Activated naive CD8-positive, alpha-beta T cell treated with anti-CD3 and anti-CD28 coated beads, Interleukin-2, amount 10 ng/mL, durations not matched to agents 7 days and 5 days (primary cell): ENCODE measurements at places on chromosomes 7 and 10. TPM values are rescaled to one million over a fixed set of nuclear protein-coding genes. Genes with fewer than 3 reads are reported as not detected.

- no peaks in the 10 kb centered on the region for H3K36me3 ChIP-seq
- H3K27me3 ChIP-seq = no peaks in the 10 kb centered on the region
- H3K4me3 ChIP-seq = no peak overlapping the region
- H3K4me1 ChIP-seq = no peaks in the 10 kb centered on the region
- no peak for DNase-seq
Observed at GRCh38 chr7:54390565-54390964, 151.6 kb upstream of the VSTM2A start.

GRCh38 chr10:91901784-91902677, 7.3 kb downstream of the FGFBP3 start:
- H3K4me1 ChIP-seq = peaks cover 19% of the 10 kb centered on the region
- no peak for DNase-seq
- no peaks in the 10 kb centered on the region for H3K27me3 ChIP-seq
- H3K4me3 ChIP-seq = no peak overlapping the region

DNA sequence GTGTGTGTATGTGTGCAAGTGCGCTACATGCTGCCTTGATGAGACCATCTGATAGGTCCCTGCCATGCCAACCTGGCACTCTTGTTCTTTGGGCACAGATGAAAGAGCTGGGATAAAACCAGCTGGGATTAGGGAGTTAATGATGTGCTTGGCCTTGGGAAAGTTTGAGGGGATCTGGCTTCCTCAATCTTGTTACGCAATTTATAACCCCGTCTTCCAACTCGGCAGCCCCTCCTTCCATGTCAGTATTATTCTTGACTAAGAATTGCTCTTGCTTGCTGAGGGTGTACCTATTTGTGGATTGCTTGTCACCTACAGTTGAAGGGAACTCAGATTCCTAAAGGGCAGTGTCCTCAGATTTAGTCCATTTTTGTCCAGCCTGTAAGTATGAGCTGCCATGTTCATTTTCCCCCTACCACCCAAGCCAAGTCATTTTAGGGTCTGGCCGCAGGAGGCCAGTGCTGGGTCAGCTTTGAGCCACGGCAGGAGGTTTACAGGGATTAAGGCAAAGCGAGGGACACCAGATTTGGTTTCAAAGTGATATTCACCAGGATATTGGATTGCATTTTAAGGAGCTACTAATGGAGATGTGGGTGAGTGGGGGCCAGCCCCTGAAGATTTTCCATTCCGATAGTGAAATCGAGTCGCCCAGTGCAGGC, 34.1 kb upstream of the KCNMA1 start:
- H3K36me3 ChIP-seq = no peaks in the 10 kb centered on the region
- H3K27me3 ChIP-seq = peaks cover 24% of the 10 kb centered on the region
- H3K4me3 ChIP-seq = no peak overlapping the region
- H3K4me1 ChIP-seq = peaks cover 3% of the 10 kb centered on the region
- no peak overlapping the region for H3K27ac ChIP-seq

DNA sequence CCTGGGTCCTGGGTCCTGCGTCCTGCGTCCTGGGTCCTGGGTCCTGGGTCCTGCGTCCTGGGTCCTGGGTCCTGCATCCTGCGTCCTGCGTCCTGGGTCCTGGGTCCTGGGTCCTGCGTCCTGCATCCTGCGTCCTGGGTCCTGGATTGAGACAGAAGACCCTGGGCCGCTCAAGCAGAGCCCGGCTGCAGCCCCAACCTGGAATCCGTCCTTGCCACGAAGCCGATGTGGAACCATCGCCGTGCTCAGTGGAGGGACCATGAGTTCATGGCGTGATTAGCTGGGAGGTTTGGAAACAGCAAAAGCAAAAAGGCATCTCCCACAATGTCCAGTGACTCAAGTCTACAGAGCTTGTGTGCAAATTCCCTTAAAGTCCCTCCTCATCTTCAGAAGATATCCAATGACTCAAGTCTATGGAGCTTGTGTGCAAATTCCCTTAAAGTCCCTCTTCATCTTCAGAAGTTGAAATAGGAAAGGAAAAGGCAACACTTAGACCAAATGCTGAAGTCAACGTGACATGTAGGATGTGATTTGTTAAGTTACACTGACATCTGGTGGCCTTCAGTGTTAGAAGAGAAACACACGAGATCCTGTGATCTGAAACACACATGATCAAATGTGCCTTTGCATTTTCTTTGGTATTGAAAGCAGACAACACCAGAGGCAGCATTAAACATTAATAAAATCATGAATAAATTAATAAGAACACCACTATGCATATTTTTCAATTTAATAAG, 179.9 kb downstream of the PTPRN2 start:
- DNase-seq = no peak
- H3K36me3 ChIP-seq = no peaks in the 10 kb centered on the region
- no peak overlapping the region for H3K4me3 ChIP-seq

GRCh38 chr7:149027611-149028345, 527 bp downstream of the PDIA4 start:
- H3K27ac ChIP-seq = peak overlapping the region; percentile 86
- H3K36me3 ChIP-seq = no peaks in the 10 kb centered on the region
- DNase-seq = no peak
- no peaks in the 10 kb centered on the region for H3K27me3 ChIP-seq

DNA sequence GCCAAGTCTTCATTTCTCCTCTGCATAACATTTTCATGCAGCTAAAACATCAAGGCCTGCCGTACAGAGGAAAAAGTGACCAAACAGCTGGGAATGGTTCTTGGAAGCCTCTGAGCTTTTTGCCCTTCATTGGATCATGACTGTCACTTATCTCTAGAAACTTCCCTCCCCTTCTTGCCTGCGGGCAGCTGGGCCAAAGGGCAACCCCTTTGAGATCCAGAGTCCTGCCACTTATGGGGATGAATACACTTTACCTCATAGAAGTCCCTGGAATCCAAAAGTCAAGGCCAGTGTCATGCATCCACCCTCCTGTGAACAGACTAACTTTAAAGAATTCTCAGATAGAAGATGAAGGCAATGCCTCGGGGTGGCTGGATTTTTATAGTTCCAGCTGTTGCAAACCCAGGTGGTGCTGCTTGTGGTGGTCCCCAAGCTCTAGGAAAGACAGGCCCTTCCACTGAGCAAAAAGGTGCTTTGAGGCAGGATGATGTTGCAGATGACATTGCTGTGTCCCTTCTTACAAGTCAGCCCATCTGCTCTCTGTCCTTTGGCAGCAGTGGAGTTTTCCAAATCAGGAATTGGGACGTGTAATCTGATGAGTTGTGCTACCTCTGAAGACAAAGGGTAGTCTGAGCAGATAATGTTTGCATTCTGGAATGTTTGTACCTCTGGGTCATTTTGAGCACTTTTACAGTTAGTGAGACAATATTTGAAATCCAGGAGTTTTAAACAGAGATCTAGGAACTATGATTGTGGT, 64.2 kb downstream of the LRMDA start:
- H3K27ac ChIP-seq = no peak overlapping the region
- no peak overlapping the region for H3K4me3 ChIP-seq
- peaks cover 6% of the 10 kb centered on the region for H3K27me3 ChIP-seq
- no peaks in the 10 kb centered on the region for H3K36me3 ChIP-seq
- DNase-seq = no peak

GRCh38 chr7:146319629-146320028, 203.0 kb downstream of the CNTNAP2 start:
- H3K27ac ChIP-seq = no peak overlapping the region
- H3K27me3 ChIP-seq = no peaks in the 10 kb centered on the region
- no peak overlapping the region for H3K4me3 ChIP-seq
- H3K4me1 ChIP-seq = no peaks in the 10 kb centered on the region
- no peak for DNase-seq

DNA sequence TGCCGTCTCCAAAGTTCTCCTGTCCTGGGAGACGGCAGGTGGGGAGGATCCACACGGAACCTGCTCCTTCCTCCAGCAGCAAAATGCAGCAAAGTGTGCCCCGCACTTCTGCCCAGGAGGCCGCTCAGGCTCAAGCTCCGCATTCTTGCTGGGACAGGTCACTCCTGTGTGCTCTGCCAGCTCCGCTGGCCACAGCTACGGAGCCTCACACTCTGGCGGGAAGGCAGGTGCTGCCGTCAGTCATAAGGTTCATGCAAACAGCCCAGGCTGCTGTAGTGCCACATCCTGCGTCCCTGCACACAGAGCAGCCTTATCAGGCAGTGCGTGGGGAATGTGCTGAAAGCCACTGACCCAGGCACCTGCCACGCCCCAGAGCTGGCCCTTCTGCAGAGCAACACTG, 22.4 kb downstream of the ADGRA1 start:
- no peak for DNase-seq
- H3K27ac ChIP-seq = no peak overlapping the region
- H3K36me3 ChIP-seq = no peaks in the 10 kb centered on the region

DNA sequence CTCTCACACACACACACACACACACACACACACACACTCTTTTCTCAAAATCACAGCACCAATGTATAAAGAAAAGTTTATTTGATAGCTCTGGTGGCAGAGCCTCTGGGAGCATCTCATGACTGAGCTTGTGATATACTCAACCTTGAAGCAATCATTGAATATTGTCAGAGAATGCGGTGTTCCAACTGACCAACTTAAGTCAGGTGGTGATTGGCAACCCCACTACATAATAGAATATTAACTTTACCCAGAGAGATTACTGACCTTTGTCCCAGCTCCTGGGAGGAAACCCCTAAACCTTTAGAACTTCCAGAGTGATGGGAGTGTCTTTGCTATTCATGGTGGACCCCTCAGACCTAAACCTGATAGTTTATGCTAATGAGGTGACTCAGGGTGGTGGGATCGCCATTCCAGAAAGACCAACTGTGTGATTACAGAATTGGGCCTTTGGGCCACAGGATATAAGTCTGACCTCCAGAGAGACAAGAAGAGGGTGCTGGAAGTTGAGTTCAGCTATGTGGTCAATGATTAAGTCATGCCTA, 143.1 kb downstream of the OTUD1 start:
- no peak for DNase-seq
- no peaks in the 10 kb centered on the region for H3K27me3 ChIP-seq
- H3K27ac ChIP-seq = no peak overlapping the region
- H3K4me3 ChIP-seq = no peak overlapping the region
- no peaks in the 10 kb centered on the region for H3K4me1 ChIP-seq

GRCh38 chr7:1028775-1029636, 15.3 kb upstream of the GPR146 start:
- H3K4me3 ChIP-seq = peak overlapping the region; percentile 86
- DNase-seq = peak; percentile 60
- no peaks in the 10 kb centered on the region for H3K27me3 ChIP-seq
- peaks cover 23% of the 10 kb centered on the region for H3K4me1 ChIP-seq

Gene MMS19
- total RNA-seq = 89.7 TPM

Gene TMEM229A
- not detected for total RNA-seq

Gene EVX1
- not detected for total RNA-seq

Gene DMBT1
- total RNA-seq = not detected
